ENCODE measurements at places on chromosomes 2 and 18. TPM values are rescaled to one million over a fixed set of nuclear protein-coding genes. Genes with fewer than 3 reads are reported as not detected.
A peak's percentile ranks its signal among the peaks of the same experiment; 100 is the strongest.

Gene OR6B2
- not detected for total RNA-seq

DNA sequence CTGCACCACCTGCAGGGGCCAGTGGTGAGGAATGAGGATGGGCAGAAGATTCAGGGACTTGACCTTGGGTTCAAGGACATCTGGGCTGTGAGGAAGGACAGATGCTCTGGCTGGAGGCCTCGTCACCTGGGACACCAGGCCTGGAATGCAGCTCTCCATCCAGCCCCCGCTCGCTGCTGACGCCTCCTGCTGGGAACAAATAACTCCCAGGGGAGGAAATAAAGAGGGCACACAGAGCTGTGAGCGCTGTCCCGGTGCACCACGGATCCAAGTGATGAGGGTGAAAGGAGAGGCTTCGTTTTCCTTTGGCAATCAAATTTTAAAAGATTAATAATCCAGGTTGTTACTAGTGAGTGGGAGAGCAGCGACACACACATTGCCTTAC lies 368.0 kb upstream of the MYT1L start:
- no peak for DNase-seq

DNA sequence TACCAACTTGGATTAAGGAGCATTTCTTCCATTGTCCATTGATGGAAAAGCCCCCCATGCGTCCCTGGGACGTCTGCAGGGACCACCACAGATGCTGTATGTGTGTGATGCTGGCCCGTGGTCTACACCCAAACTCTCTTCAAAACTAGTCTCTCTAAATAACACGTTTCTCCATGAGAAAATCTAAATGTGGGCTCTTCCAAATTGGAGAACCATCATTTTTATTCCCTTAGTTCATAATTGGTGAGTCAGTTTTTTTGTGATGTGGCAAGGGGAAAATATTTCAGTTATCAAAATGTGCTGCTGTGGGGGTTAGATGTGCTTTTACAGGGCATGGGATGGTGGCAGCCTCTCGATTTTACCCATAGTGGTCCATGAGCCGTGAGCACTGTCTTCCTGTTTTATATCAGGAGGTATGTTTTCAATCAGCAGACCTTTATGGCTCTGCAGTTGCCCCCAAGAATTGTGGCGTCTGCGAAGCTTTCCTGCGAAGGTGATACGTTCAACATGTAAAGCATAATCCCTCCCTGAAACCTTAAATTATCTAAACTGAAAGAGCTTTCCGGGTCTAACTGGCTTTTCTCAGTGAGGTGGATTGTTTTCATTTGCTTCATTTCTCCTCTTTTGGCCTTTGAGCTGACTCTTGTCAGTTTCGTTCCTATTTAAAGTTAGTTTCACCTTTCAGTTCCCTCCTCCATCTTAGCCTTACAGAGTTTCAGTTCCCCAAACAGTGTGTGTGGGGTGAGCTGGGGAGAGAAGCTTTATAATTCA lies 78.4 kb downstream of the SETBP1 start:
- DNase-seq = peak; percentile 39

DNA sequence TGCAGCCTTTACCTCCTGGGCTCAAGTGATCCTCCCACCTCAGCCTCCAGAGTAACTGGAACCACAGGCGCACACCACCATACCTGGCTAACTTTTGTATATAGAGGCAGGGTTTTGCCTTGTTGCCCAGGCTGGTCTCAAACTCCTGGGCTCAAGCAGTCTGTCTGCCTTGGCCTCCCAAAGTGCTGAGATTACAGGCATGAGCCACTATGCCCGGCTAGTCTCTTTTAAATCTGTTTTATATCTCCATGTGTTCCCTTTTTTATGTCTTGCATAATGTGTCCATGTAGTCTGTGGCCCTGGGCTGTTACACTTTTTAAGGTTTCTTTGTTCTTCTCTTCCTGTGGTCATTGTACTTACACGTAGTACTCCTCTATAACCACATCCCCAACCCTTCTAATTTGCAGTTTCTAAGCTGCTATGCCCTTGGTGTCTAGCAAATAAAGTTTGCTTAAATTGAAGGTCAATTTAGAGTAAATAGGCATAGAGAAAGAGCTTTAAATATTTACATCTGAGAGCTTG lies 168.2 kb downstream of the MCFD2 start:
- DNase-seq = no peak

GRCh38 chr2:12014088-12014960 lies 267.9 kb downstream of the LPIN1 start:
- no peak for DNase-seq

Data from transverse colon (tissue), 4 donors.